Left cardiac atrium (tissue), 4 donors: ENCODE measurements at places on chromosomes 5 and 9.

DNA sequence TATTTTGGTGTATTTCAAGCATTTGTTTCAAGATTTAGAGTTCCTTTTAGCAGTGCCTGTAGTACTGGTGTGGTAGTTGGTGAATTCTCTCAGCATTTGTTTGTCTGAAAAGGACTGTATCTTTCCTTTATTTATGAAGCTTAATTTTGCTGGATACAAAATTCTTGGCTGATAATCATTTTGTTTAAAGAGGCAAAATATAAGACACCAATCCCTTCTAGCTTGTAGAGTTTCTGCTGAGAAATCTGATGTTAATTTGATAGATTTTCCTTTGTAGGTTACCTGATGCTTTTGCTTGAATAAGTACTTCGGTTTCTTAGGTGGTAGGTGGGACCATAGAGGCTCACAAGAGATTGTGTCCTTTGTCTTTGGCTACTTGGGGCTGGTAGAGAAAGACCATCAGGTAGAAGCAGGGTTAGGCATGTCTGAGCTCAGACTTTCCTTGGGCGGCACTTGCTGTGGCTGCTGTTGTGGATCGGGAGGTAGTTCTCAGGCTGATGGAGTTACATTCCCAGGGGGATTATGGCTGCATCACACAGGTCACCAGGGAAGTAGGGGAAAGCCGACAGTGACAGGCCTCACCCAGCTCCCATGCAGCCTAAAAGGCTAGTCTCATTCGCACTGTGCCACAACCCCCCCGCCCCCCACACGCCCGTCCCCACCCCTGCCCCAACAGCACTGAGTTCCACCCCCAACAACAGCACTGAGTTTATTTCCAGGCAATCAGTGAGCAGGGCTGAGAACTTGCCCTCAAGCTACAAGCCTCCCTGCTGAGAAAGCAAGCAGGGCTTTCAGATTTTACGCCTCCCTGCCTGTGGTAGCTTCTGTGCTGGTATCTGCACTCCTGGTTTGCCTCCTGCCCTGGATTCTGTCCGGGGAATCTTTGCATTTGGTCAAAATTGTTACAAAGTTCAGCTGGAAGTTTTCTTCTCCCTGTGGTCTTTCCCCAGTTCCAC lies 127.1 kb upstream of the GLRA1 start:
- DNase-seq, result no peak

DNA sequence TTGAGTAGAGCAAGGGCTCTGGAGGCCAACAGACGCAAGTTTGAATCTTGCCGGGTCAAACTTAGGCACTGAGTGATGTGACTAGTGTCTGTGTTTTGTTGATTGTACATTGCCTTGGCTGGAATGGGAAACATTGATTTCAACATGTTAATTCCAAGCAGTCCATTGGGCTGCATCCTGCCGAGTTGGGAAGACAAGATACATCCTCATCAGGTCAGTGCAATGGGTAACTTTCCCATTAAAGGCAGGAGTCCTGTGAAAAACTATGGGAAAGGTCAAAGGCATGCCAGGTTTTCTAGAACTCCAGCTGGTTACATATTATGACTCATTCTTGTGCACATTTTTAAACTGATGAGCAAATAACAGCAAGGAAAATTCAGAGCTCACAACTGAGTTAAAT lies 126.5 kb upstream of the ABCA1 start:
- DNase-seq, result no peak

GRCh38 chr5:134603059-134603458 lies 29.6 kb downstream of the SAR1B start:
- DNase-seq, result no peak

GRCh38 chr5:116442095-116442534 lies 132.5 kb downstream of the SEMA6A start:
- peak; percentile 43 for DNase-seq

GRCh38 chr9:131310833-131311554 lies 21.5 kb downstream of the PLPP7 start:
- DNase-seq, result peak; percentile 55
